ENCODE measurements at places on chromosomes 2 and 18.

GRCh38 chr2:158837645-158838044 lies 42.5 kb downstream of the DAPL1 start:
- DNase-seq = no peak

DNA sequence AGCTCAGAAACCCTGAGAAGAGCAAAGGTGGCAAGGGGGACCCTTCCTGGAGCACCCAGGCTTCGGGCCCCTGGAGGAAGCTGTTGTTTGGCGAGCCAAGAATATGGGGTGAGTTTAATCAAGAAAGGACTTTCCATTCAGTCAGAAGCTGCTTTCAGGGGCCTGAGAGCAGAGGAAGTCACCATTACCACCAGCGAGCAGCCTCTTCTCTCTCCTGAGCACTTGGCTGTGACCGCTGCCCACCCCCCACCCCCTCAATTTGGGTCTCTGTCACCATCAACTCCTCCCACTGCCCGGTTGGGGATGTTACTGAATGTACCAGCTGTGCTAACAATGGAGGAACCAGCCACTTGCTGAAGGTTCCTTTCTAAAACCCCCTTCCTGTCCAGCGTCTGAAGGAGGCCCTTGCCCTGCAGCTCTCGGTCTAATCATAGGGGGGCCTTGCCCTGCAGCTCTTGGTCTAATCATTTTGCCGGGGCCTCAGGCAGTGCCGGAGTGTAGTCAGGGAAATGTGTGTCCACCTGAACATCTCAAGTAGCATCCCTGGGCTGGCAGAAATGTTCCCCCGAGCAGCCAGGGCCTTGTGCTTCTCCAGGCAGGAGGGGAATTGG lies 943 bp downstream of the INPP5D start:
- no peak for DNase-seq

DNA sequence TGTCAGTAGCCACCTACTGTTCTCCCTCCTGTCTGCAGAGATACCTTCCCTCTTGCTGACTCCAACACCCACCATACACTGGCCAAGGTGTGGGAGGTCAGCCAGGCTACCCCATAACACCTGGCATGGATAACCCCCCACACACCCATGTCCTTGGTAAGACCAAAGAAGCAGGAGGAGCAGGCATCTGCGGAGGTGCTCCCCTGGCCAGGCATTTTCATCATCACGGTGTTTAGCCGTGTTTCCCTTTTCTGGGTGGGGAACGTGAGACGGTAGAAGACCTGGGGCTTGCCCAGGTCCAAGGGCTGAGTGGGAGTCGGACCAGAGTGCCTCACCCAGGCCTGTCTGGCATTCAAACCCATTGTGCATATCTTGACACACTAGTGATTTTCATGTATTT lies 150.3 kb downstream of the SMAD7 start:
- DNase-seq = no peak

GRCh38 chr2:47724221-47724981 lies 58.5 kb upstream of the MSH6 start:
- DNase-seq = peak; percentile 53

DNA sequence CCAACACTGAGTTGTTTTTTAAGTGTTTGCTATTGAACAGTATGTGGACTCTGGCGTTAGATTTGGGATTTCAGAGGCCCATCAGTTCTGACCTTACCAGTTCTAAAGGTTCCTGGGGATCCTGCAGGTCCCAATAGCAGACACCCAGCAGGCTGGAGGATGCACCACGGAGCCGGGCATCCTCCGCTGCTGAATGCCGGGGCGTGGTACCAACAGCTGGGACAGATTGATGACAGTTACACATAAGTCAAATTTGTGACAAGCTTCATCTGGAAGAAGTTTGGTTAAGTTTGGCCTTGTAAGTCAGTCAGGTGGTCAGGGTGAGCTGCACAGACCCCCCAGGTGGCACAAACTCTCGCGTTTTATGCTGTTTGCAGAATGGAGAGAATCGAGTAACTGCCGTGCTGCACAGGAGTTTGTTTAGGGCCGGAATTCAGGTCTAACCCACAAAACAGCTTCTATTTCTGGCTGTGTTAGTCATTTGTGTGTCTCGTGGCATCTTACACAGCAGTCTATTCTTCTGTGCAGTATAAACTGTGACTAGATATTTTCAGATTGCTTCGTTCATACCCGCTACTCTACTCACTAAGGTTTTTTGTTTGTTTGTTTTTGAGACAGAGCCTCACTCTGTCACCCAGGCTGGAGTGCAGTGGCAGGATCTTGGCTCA lies 19.2 kb downstream of the CTDP1 start:
- DNase-seq = no peak

- no peak for DNase-seq
Observed at GRCh38 chr18:60064271-60064670, 164.5 kb downstream of the PMAIP1 start.

DNA sequence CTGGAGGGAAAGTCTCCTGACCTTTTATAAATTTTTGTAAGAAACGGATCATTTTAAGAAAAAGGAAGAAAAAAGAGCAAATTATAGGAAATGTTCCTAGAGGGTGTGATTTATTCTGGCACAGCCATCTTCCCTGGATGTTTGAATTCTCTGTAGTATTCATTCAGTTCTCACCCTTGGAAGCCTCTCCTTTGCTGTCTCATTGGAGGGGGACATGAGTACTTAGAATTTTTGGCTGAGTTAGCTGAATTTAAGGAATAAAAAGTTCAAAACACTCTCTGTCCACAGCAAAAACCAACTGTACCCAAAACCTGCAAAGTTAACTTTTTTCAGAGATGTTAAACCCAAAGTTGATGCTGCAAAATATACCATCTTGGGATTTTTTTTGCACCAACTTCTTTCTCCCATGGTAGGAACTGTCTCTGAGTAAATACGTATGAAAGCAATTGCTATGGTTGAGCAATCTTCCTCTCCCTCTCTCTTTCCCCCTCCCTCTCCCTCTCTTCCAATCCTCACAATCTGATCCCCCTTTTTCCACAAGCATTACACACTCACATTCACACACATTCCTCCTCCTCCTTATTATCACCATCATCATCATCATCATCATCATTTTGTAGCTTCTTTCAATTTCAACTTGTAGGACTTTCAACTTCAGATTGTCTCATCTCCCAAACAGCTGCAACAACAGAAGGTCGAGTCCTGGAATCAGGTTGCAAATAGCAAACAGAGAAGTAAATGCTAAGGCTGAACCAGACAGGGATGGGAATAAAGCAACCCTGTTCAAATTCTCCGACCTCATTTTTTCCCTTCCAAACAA lies 183.7 kb downstream of the GFPT1 start:
- DNase-seq = no peak

- DNase-seq = no peak
Observed at GRCh38 chr2:120231564-120231973, 8.4 kb upstream of the TMEM185B start.

- no peak for DNase-seq
Observed at GRCh38 chr2:21404137-21404536, 280.4 kb downstream of the TDRD15 start.
